GM19239 (cell line): ENCODE measurements at places on chromosomes 7 and 10.

DNA sequence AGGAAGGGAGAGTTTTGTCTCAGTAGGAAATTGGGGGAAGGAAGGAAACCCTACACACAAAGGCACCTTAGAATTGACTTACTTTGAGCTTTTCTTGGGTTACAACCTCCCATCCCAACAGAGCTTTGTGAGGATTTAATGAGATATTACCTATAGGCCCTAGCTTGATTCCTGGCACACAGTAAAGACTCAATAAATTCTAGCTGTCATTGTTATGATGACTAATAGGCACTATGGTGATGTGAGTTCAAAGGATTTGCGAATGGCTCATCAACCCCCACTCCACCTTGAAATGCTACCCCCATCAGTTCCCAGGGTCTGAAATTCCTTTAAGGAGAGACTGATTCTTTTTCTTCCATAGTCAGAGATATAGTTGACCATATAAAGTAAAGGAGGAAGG, 67.9 kb upstream of the SMNDC1 start:
- DNase-seq, result no peak

- no peak for DNase-seq
Measured at GRCh38 chr7:6579446-6579845, 2.2 kb downstream of the ZDHHC4 start.

DNA sequence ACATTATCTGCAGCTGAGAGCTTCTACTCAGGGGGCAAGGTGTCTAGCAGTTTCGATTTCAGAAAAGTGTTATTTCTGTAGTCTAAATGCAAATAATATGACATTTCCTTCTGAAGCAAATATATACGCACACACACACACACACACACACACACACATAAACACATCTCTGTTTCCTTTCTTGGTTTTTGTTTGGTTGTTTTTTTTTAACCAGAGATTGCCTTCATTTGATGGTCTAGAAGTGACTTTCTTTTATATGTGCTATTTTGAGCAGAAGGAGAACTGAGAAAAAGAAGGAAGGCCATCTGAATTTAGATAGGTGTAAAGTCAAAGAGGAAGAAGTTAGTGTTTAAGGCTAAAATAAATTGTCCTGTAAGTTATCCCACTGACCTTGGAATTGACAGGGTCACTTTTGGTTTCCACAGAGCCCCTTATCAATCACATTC, 142.2 kb downstream of the TRIL start:
- peak; percentile 29 for DNase-seq

DNA sequence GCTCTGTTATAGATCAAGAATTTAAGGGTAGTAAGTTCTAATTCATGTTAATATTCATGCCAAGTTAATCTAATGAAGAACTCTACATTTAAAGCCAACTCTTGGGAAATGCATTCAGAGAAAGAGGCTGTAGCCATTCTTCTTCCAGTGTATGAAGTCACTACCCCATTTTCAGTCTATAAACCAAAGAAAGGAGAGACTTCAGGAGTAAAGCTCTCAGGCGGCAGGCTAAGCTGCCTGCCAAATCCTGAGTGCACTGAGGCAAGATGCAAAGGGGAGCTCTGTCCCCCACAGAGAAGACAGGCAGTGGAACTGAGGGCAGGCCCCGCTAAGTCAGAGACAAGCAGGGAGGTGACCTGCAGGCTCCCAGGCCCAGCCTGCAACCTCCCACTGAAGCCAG, 41.5 kb downstream of the SLIT1 start:
- no peak for DNase-seq

DNA sequence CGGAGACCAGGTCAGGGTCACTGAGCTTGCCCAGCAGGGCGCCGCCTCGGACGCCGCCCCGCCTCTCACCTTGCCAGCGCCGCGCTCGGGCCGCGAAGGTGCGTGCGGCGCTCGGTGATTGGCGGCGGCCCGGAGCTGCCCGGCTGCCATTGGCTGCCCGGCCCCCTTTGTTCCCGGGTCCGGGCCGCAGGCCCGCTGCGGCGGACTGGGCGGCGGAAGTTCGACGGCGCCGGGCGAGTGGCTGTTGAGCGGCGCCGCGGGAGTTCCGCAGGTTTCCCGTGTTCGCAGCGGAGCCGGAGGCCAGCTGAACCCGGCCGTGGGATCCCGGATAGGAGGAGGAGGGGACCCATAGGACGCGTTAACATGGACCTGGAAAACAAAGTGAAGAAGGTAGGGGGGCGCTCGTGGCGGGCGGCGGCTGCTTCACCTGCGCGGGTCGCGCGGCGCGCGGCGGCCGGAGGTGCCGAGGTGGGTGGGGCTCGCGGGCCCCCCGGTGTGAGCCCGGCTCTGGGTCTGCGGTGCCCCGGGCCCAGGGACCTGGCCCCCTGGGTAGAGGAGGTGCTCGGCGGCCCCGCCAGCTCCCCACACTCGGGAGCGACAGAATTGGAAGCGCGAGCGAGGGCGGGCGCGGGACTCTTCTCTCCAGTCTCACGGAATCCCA, at the start of gene TES:
Gene TES (plus strand): TSS at position 195 of the 661 bp plus-strand sequence. CDS start 169 bp downstream, at position 364.
- peak; percentile 68 for DNase-seq
